GM12865 (cell line): ENCODE measurements at places on chromosomes 3 and 15.

GRCh38 chr15:73686781-73687256 is 2.6 kb downstream of the CD276 start:
- DNase-seq, result no peak

DNA sequence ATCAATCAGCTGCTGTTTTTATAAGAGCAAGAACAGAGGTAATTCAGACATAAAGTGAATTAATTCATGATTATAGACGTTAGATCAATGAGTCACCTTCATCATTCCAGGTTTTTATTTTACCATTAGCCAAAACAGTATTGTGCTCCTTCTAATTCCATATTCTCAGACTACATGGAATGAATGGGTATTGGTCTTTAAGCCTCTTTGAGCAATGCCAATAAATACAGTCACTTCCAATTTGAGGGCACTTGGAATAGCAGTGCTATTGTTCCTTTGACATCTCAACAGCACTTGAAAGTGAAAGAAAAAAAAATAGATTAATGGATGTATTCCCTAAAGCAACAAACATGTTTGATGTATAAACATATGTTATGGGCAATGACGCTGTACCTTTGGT is 830.9 kb upstream of the CFAP20DC start:
- DNase-seq, result no peak

GRCh38 chr3:129449279-129450115 is 9.5 kb downstream of the IFT122 start:
- no peak for DNase-seq

DNA sequence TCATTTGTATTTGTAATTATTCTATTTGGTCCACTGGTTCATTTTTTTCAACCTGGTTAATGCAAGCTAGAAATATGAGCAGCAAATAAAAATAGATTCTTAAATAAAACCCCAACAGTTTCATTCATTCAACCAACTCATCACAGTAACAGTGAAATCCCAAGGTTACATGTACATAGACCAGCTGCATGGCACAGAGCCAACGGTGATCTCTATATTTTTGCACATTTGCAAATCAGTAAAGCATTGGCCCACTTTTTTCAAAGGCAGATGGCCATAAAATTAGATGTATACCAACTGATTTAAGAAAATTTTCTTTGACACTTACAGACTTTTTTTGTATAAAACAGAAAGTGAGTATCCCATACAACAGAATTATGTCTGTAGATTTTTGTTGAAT is 49.3 kb downstream of the STRIT1 start:
- DNase-seq, result no peak

GRCh38 chr3:129564981-129565644 is 22.1 kb downstream of the H1-8 start:
- DNase-seq, result no peak

DNA sequence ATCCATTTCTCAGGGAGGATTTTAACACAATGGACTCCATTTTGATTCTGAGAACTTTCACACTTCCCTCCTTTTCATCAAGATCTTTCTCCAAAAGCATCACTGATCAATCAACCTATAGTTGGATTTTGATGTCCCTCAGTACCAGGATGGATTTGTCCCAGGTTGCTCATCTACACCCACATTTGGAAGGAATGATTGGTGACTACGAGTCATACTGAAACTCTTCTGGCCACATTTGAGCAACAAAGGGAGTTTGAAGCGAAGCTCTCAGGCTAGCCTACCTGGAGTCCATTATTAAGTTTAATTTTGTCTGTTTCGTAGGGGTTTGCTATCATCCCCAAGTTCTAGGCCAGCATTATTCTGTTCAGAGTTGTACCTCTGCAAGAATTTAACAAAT is 31.3 kb upstream of the ATP8B4 start:
- peak; percentile 14 for DNase-seq

DNA sequence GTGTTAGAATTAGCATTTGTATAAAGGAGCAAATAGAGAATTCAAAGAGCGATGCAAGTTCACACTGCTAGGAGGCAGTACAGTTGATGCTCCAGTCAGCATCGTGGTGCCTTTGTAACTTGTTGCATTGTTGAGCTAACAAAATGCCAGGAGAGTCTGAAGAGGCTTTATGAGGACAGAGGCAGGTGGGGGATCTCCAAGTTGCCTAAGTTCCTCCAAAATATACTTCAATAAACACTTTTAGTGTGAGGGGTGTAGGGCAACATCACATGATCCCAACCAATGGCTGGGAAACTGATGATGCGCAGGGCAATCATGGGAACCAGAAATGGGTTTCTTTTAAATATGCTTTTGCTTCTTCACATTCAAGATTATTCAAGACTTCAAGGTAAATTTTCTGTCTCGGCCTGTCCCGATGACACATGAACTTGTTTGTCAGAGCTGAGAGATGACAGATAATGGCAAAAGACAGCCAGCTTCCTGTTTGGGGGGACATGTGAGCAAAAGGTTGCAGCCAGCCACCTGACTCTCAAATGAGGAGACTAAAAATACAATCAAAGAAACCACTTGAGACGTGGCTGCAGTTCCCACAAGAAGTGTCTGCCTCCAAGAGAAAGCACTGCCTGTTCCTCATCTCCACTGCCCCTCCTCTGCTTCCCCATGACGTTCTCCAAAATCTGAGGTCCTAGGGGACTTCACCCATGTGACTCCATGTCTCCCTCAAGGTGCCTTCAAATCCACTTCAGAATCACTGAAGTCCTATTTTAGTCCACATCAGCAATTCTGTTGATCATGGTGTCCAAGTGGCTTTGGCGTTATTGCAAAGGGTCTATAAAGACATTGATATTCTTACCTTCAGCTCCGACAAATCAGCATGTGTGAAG is 39.3 kb downstream of the KLHL6 start:
- peak; percentile 87 for DNase-seq

- DNase-seq, result no peak
These were observed 767.5 kb downstream of the CADM2 start for GRCh38 chr3:85726241-85726640.

- peak; percentile 67 for DNase-seq
These were observed 26.6 kb downstream of the IDH2 start for GRCh38 chr15:90075420-90076289.

DNA sequence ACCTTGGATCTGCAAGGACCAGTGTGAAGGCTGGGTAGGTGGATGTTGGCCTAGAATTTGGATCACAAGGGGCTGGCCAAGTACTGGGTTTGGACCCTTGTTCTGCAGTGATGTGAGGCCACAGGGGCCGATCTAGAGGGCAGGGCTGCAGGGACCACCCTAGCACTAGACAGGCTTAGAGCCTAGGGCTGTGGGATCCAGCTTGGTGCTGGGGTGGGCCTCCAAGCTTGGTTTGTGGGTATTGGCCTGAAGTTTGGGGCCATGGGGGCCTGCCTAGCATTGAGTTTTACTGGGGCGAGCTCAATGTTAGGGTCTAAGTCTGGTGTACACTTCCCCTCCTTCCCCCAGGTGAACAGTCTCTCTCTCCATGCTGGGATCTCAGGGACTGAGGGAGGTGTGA is 36.5 kb downstream of the UBE3A start:
- DNase-seq, result no peak

DNA sequence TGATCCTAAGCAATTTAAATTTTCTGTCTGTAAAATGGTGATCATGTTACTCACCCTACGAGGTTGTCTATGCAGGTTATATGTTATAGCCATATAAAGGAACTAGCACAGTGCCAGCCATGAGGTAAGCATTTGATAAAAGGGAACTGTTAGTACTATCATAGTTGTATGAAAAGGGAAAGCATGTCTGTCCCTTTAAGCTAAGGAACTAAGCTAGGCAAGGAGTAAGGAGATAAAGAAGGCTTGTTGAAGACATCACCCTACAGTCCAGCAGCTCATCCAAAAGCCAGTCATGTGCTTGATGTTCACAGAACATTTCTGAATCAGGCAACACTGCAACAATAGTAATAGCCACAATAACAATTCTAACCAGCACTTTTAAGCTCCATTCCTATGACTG is 243.9 kb downstream of the ZBTB20 start:
- no peak for DNase-seq

GRCh38 chr3:48684480-48685143 is 1.1 kb downstream of the NCKIPSD start:
- no peak for DNase-seq

DNA sequence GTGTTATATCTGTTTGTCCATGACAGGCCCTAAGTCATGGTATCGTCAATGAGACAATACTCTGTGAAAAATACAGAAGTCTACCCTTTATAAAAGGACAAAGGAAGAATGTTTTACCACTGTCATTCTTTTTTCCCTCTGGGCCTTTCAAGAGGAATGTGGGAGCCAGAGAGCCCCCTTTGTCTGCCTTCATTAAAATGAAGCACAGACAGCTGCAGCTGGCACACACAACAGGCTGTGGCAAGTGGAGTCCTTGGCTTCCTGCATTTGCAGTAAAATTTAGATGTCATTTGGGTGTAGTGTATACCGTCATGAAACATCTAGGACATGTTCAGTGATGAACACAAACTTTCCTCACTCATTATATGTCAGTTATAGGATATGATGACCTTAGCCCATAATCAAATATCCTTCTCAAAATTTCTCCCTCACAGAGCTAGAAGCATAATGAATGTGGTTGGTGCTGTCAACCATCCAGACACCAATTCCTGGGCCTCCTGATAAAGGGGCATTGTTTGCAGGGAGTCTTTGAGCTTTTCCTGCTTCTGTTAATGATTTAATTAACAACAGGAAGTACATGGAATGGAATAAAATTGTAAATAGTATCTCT is 76.4 kb downstream of the DHX36 start:
- no peak for DNase-seq

DNA sequence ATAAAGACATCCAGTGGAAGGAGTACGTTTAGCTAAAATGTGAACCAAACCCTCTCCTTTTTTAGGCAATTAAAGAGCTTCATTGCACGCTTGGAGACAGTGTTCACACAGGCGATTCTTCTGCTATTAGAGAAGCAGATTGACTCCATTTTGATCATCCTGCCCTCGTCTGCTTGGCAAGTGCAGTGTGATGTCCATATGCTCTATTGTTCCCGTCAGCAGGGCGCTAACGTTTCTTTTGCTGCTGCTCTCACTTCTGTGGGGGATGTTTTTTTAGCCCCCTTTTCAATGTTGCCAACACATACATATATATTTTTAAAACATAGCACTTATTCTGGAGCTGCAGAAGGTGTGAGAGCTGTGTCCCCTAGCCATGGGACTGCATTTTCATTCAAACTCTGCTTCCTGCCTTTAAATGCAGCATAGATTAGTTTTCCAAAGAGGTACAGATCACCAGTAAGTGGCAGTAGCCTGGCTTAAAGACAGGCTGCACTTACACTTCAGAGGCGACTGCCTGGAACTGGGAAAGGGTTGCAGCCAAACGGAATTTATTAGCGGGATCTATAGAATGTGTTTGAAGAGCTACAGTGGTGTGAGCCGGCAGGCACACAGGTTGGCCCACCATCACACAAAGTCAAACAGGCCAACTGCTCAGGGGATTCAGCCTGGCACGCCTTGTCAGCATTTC is 292.6 kb upstream of the DPH6 start:
- no peak for DNase-seq

GRCh38 chr3:175346573-175347356 is 487.6 kb downstream of the NAALADL2 start:
- peak; percentile 76 for DNase-seq

GRCh38 chr15:45333550-45333949 is 44.8 kb downstream of the GATM start:
- peak; percentile 3 for DNase-seq

- DNase-seq, result no peak
These were observed 107.9 kb upstream of the EPHA6 start for GRCh38 chr3:96706509-96706908.

GRCh38 chr3:41026394-41027177 is 172.7 kb upstream of the CTNNB1 start:
- no peak for DNase-seq

- no peak for DNase-seq
These were observed 2.6 kb upstream of the TMCO5A start for GRCh38 chr15:37931868-37932267.

- peak; percentile 59 for DNase-seq
These were observed 87.0 kb downstream of the TP63 start for GRCh38 chr3:189718215-189718614.

DNA sequence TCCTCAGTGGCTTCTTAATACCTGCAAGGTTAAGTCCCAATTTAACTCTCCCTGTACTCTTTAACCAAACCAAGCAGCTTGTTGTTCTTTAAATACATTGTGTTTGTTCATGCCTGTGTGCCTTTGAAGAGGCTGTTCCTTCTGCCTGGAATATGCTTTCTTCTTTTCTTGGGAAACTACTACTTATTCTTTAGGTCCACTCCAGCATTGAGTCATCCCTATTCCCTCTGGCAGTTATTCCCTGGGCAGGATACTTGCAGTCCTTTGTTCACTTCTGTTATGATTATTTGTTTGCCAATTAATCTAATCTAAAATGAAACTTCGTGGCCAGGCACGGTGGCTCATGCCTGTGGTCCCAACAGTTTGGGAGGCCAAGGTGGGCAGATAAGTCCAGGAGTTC is 139.3 kb downstream of the ZNF609 start:
- DNase-seq, result no peak

DNA sequence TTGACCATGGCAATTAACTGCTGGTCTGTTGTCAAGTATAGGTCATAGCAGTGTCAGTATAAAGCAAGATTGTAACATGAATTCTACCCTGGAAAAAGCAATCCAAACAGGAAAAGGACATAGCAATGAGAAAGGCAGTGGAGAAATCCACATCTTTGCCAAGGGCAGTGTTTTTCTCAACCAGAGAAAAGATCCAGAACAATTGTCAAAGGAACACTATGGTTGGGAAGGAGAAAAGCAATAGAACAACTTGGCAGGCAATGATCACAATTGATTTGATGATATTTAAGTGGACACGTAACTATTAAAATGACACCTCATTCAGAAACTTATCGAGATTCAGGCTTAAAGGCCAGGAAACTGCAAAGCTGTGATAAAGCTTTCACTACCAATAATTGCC is 271.1 kb downstream of the DIPK2A start:
- DNase-seq, result no peak

- DNase-seq, result no peak
These were observed 698.4 kb upstream of the CCDC54 start for GRCh38 chr3:106678657-106679390.

DNA sequence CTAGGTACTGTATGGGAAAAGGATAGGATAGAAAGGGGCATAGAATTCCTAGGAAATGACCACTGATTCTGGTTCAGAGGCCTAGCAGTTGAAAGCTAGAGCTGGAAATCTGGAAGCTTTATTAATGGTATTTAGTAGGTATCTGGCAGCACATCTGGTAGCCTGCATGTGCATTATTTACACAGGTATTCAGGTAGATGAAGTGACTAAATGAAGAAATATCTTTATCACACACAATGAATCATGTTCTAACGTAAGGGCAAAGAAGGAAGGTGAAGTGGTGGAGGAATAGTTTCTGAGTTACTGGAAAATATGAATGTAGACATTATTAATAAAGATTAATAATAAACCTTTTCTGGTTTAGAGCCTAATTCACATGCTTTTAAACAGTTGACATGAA is 119.9 kb downstream of the MBNL1 start:
- DNase-seq, result no peak

- DNase-seq, result no peak
These were observed 70.9 kb upstream of the TMEM115 start for GRCh38 chr3:50430191-50430590.

- DNase-seq, result peak; percentile 50
These were observed at the start of gene SATB1 for GRCh38 chr3:18424729-18425640. SATB1 (minus strand) TSS chr3:18425339; CDS start chr3:18420967, 4,372 bp downstream.
